ENCODE measurements at places on chromosomes 12 and 14. TPM values are rescaled to one million over a fixed set of nuclear protein-coding genes. Genes with fewer than 3 reads are reported as not detected.

GRCh38 chr12:114402084-114402717 is 3.7 kb downstream of the TBX5 start:
- peaks cover 8% of the 10 kb centered on the region for H3K36me3 ChIP-seq
- H3K4me3 ChIP-seq: no peak overlapping the region
- H3K27ac ChIP-seq: no peak overlapping the region
- no peak for DNase-seq

SLC8A3 gene
- not detected for total RNA-seq

GRCh38 chr12:18402872-18403611 is 141.7 kb downstream of the PIK3C2G start:
- no peaks in the 10 kb centered on the region for H3K27me3 ChIP-seq
- no peaks in the 10 kb centered on the region for H3K4me1 ChIP-seq

KRT72 gene
- 11.4 TPM for total RNA-seq

DNA sequence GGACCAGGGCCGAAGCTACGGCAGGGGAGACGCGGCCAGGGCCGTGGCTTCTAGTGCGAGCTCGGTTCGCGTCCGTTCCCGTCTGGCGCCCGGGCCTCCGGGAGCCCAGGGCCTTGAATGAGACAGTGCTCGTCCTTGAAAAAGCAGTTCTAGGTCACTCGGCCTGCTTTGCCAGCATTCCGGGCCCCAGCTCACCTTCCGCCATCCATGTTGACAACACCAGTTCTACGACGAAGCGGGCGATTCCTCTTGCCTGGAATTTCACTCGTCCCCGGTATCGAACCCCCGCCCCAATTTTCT is 4.5 kb downstream of the OR10AD1 start:
- H3K27ac ChIP-seq: peak overlapping the region; percentile 99
- no peaks in the 10 kb centered on the region for H3K27me3 ChIP-seq
- no peak for DNase-seq
- H3K4me1 ChIP-seq: peaks cover 55% of the 10 kb centered on the region
- peaks cover 26% of the 10 kb centered on the region for H3K36me3 ChIP-seq

GRCh38 chr14:89226801-89227495 is 190.1 kb downstream of the FOXN3 start:
- peak overlapping the region; percentile 42 for H3K27ac ChIP-seq
- no peak overlapping the region for H3K4me3 ChIP-seq
- no peak for DNase-seq
- H3K4me1 ChIP-seq: peaks cover 73% of the 10 kb centered on the region
- no peaks in the 10 kb centered on the region for H3K36me3 ChIP-seq

DNA sequence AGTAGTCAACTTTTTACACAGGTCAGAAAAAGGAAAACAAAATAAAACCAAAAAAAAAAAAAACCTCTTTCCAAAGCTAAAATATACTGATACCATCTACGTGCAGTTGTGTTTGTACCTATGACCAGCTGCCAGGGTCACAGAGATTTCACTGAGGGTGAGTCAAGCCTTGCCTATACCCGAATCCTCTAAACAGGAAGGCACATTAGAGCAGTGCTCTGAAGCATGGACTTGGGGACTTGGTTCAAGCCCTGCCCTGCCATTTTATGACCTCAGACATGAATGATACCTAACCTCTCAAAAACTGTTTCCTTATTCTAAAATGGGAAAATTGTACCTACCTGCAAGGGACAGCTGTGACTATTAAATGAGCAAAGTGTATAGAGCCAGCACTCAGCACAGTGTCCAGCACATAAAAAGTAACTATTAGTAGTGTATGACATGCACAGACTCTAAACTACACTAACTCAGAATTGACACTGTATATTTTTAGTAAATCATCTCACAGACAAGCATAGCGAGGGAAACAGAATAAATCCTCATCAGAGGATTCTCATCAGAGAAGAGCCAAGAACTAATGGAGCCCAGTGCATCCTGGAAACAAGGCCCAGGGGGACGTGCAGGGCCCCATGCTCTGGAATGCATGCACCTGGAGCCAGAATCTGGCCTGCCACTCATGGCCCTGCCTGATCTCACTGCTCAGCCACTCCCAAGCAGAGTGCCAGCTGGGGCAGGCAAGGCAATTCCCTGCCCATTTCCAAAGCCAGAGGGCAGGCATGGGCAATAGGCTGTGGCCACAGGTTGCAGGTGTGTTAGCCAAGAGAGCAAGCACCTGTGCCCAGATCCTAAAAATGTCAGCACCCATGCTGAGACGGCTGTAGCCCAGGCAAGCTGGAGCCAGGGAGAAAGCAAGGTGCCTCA is 57.0 kb downstream of the NT5DC3 start:
- no peak overlapping the region for H3K4me3 ChIP-seq
- H3K36me3 ChIP-seq: peaks cover 23% of the 10 kb centered on the region
- DNase-seq: no peak
- peaks cover 2% of the 10 kb centered on the region for H3K4me1 ChIP-seq
- no peaks in the 10 kb centered on the region for H3K27me3 ChIP-seq

Data from naive thymus-derived CD8-positive, alpha-beta T cell (primary cell).